ENCODE measurements at places on chromosomes 1 and 21.

- no peaks in the 10 kb centered on the region for H3K36me3 ChIP-seq
- peaks cover 68% of the 10 kb centered on the region for H3K4me1 ChIP-seq
- no peak overlapping the region for H3K4me3 ChIP-seq
- no peak overlapping the region for H3K27ac ChIP-seq
- DNase-seq: no peak
- no peaks in the 10 kb centered on the region for H3K27me3 ChIP-seq
These were observed 59.5 kb downstream of the NAV1 start for GRCh38 chr1:201598396-201598795.

DNA sequence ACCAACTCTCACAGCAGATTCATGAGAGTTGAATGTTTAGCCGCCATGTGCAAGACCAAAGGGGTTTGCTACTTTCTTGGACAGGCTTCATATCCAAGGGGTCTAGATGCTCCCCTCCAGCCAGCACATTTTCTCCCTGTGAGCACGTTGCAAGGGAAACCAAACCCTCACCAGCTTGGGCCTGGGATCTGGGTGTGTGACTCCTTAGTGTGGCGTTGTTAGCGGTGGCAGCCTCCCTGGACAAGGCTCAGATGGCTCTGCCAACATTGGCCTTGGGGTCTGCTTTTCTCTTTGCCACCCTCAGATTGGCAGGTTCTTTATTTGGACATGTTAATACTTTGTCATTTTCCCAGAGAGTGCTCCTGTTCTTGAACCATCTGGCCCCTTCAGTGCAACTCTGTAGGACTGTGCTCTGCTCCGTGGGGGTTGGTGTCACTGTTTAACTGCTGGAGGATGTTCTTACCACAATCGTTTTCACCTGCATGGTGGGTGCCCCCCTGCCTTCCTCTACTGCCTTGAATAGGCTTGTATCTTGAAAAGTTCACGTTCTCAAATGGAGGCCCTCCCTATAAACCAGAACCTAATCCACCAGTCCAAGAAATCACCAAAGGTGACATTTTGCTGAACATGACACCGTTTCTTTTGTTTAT lies 13.4 kb downstream of the ABCG1 start:
- H3K4me3 ChIP-seq: no peak overlapping the region
- H3K4me1 ChIP-seq: peaks cover 96% of the 10 kb centered on the region
- no peaks in the 10 kb centered on the region for H3K27me3 ChIP-seq

GRCh38 chr1:56948403-56949023 lies 17.3 kb downstream of the C8B start:
- no peak for DNase-seq
- no peaks in the 10 kb centered on the region for H3K36me3 ChIP-seq
- no peak overlapping the region for H3K27ac ChIP-seq
- H3K4me1 ChIP-seq: no peaks in the 10 kb centered on the region
- H3K4me3 ChIP-seq: no peak overlapping the region

- H3K27ac ChIP-seq: no peak overlapping the region
- no peak for DNase-seq
- no peaks in the 10 kb centered on the region for H3K27me3 ChIP-seq
- H3K4me1 ChIP-seq: peaks cover 36% of the 10 kb centered on the region
- no peaks in the 10 kb centered on the region for H3K36me3 ChIP-seq
These were observed 1.5 kb downstream of the QSOX1 start for GRCh38 chr1:180156201-180156600.
